ENCODE measurements at places on chromosomes 7 and 10.

DNA sequence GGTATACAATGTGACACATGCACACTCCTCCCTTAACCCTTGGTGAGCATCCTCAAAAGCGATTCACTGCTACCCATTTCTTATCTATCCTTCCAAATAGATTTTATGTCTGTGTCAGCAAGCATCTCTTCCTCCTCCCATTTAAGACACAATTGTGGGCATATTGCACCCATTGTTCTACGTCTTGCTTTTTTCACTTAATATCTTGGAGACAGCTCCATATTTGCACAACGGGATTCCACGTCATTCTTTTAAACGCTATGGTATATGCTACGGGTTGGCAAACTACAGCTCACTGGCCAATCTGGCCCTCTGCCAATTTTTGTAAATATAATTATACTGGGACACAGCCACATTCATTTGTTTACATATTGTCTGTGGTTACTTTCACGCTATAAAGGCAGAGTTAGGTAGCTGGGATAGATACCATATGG lies 88.6 kb downstream of the RNF216 start:
- no peak for DNase-seq

GRCh38 chr10:71213761-71214440 lies 1.5 kb downstream of the UNC5B start:
- no peak for DNase-seq

DNA sequence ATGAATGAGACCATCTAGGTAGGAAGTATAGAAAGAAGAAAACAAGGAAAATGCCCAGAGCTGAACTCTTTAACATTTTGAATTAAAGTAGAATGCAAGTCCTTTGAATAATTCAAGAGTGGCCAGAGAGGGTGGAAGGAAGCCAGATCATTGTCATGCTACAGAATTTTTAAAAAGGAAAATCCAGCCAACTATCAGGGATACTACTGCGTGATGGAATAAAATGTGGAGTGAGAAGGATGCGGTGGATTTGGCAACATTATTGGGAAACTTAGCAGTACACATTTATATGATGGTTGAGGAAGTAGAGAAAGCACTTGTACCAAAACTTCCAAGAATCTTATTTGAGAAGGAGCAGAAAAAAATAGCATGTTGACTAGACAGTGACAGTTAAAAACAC lies 261.6 kb downstream of the GPR158 start:
- no peak for DNase-seq

DNA sequence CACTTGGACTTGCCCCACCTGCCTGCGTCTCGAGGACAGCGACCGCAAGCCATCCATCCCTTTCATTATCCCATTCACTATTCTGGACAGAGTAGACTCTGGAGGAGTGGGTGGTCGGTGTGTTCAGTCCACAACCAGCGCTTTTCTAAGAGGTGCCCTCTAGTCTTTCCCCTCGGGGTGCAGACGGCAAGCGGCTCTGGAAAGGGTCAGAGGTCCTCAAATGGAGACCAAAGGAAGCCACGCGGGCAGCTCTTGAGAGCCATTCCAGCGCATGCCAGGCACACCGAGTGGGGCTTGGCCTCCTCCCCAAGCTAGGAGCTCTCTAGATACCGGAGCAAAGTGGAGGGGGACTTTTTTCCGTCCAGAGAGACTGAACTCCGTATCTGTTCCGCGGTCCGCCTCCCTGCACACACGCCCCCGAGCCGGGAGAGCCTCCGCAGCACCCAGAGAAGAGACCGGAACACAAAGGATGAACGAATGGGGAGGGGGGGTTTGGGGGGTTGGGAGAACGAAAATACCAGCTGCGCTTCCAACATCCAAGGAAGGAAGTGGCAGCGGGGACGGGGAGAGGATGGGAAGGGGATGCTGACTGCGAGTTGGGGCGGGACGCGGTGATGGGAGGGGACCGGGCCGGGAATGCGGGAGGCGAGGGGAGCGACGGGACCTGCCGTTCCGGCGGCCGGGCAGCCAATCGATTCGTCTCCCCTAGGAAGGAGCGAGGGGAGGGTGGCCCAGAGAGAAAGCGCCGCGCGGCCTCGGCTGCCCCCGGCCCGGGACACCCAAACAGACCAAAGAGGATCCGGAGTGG lies 515 bp downstream of the GSDME start:
- DNase-seq = peak; percentile 77

- no peak for DNase-seq
Measured at GRCh38 chr10:3936422-3937040, 151.5 kb upstream of the KLF6 start.

GRCh38 chr10:7285522-7286322 lies 125.1 kb downstream of the SFMBT2 start:
- DNase-seq = peak; percentile 41

DNA sequence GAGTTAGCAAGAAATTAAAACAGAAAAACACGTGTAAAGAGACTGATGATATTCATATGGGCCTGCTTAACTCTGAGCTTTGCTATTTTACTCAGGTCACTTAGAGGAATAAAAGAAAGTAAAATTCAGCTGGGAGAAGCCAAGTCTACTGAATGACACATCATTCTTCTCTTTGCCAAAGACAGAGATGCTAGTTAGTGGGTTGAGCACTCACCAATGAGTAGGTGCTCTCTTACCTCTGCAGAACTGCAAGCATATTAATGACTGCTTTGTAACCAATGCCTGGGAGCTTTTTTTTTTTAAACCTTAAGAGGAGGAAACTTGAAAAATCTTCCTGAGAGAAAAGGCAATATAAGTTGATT lies 44.8 kb upstream of the BAMBI start:
- no peak for DNase-seq

- DNase-seq = no peak
Measured at GRCh38 chr10:107647462-107647861, 483.0 kb upstream of the SORCS1 start.

GRCh38 chr7:91299952-91300775 lies 35.9 kb downstream of the FZD1 start:
- DNase-seq = peak; percentile 82

- DNase-seq = no peak
Measured at GRCh38 chr10:35633006-35633980, 8.8 kb downstream of the FZD8 start.

DNA sequence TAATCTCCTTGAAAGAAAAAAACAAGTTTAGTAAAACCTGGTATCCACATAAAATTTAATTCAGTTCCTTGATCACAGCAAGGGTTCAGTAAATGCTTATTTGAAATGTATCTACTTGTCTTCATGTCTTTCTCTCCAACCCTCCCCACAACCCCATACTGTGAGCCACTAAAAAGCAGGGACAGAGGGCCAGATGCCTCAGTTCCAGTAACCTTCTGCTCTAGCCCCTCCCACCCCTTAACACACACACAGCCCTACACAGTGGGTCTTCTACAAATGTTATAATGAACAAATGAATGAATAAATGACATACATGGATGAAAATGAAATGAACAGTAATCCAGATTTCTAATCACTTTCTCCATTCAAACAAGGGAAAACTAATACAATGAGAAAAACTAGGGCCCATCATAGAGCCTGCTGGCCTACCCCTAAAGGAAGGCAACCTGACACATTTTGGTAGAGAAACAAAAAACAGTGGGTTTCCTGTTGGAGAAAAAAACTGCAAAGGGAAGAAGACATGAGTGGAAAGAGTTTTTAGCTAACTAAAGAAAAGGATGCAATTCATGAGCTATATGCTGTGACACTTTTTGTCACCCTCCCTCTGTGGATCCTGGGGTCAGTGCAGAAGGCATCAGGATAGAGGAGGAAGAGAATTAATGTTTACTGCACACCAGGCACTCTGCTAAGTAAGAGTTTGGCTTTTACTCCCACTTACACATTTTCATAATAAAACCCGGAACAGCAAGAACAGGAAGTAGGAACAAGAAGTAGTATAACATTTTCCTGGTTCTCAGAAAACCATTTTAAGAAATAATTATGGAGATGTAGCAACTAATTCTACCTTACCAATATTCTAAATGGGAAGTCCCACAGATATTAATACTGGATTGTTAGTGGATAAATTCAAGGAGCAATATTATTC lies 38.1 kb downstream of the ELMO1 start:
- DNase-seq = peak; percentile 57

- no peak for DNase-seq
Measured at GRCh38 chr7:90708841-90709317, 112.8 kb downstream of the CDK14 start.

GRCh38 chr7:140229591-140230515 lies 53.1 kb upstream of the KDM7A start:
- DNase-seq = peak; percentile 39

DNA sequence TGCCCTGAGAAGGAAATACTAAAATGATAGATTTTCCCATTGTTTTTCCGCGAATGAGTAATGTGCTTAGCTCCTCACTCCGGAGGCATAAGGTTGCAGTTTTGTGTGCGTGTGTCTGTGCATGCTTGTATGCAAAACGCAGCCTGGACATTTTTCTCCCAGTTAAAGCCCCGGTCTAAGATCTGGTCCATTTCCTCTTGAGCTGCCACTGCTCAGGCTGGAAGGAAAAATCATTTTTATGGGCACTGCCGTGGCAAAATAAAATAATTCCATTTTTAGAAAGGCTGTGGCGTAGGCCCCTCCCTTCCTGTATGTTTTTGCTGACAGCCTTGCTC lies 260.6 kb downstream of the WDR37 start:
- DNase-seq = no peak

GRCh38 chr10:62554632-62555199 lies 180.5 kb downstream of the ZNF365 start:
- DNase-seq = peak; percentile 63

DNA sequence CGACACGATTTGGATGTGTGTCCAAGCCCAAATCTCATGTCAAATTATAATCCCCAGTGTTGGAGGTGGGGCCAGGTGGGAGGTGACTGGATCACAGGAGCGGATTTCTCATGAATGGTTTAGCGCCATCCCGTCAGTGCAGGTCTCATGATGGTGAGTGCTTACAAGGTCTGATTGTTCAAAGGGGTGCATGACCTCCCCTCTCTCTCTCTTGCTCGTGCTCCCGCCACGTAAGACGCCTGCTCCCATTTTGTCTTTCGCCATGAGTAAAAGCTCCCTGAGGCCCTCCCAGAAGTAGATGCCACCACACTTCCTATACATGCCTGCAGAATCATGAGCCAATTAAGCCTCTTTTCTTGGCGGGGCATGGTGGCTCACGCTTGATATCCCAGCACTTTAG lies 71.5 kb upstream of the NANOS1 start:
- DNase-seq = no peak

DNA sequence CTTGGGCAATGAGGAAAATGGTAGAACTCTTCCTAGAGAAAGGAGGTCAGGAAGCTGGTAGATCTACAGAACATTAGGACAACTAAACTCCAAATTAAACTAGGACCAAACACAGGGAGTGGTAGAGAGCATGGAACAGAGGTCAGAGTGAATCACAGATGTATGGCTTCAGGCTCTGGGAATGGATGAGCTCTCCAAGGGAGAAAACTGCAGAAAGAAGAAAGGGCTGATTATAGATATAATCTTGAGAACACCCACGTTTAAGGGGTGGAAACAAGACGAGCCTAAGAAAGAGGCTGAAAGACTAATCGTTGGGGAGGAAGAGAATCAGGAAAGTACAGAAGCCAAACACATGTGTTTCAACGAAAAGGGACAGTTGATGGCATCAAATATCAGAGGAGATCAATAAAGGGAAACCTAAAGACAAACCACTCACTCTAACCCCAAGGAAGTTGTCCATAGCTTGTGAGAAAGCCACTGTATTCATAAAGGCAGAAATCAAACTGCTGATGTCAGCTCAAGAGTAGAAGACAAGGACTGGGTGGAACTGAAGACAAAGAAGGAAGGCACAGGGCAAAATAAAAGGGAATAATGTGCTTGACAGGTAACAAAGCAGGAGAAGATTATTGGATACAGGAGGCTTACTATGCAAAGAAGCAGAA lies 41.4 kb downstream of the NUDCD3 start:
- no peak for DNase-seq

GRCh38 chr10:70714245-70714644 lies 41.9 kb downstream of the ADAMTS14 start:
- DNase-seq = no peak

GRCh38 chr7:112882511-112882910 lies 92.3 kb upstream of the TMEM168 start:
- no peak for DNase-seq

DNA sequence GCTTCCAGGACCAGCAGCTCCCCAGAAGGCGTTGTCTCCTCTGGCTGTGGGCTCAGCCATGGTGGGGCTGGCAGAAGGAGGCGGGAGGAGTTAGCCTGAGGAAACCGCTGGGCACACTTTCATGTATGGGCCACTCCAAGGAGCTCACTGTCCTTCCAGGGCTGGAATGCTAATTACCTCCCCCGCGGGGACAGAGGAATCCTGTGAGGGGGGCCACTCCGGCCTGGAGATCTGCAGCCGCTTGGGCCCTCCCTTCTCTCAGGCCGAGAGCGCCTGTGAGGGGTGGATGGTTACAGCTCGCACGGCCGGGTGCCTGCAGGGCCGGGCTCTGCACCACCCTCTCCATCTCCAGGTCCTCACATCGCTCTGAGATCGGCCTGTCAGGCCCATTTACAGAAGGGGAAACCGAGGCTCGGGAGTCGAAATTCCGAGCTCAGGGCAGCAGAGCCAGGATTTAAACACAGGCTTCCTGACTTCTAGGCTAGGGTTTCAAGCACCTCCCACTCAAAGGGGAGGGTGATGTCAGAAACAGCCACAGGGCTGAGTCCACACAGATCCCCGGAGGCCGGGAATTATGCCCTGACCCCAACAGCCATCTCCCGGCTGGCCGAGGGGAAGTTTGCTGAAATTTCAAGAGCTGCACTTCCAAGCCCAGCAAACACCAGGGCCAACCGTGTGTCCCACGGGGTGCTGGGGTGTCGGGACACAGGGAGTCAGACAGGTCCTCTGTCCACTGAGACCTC lies 59.1 kb downstream of the PDGFA start:
- DNase-seq = no peak

GRCh38 chr10:59700709-59701108 lies 8.9 kb downstream of the SLC16A9 start:
- no peak for DNase-seq

DNA sequence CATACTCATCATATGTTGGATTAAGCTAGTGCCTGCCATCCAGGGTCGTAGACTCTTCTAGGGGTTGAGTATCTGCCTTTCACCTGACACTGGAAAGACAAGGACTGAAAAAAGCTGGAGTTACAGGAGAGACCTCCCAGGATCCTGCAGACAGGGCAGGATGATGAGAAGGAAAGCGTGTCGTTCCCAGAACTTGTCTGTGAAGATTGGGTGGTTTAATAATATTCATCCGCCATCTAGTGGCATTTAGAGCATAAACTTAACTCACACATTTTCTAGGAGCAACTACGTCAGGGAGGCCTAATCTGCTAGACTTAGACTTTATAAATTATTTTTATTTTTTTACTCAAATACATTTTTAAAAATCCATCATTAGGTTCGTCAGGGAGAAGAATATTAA lies 59.6 kb downstream of the ADRB1 start:
- DNase-seq = peak; percentile 58

- no peak for DNase-seq
Measured at GRCh38 chr10:107436568-107436967, 272.1 kb upstream of the SORCS1 start.

DNA sequence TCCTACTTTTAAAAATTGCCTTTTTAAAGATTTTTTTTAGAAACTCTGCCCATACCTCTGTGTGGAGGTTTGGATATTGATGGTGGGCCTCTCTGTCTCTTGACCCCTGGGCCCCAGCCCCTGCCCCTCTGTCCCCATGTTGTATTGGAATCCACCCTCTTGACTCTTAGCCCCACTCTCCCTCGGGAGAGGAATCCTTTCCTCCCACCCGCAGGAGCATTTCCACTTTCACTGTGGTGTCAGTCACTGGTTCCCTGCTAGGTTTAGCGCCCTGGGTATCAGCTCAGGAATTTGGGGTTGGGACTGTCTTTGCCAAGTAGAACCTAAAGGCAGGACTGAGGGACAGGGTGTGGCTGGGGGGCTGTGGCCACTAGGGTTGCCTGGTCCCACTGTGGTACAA lies 10.1 kb downstream of the PFKFB3 start:
- peak; percentile 23 for DNase-seq

- no peak for DNase-seq
Measured at GRCh38 chr10:98533241-98533640, 86.5 kb upstream of the HPS1 start.
